Activated naive CD8-positive, alpha-beta T cell treated with anti-CD3 and anti-CD28 coated beads for 36 hours (primary cell): ENCODE measurements at places on chromosomes 3 and 15.

- DNase-seq, result no peak
Observed at GRCh38 chr3:175988401-175988800, 1129.3 kb downstream of the NAALADL2 start.

DNA sequence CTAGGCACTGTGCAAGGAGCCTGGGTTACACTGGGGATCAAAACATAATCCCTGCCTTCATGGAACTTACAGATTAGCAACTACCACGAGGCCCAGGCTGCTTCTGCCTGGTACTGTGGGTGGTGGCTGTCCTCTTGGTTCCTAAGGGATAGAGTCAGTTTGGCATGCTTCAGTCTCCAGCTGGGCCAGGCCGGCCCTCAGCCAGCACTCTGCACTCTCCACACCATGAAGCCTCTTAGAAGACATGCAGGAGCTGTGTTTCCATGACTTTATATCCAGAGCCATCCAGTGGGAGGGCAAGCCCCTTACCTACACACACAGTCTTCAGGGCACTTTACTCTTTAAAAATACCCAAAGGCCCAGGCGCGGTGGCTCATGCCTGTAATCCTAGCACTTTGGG is 54.4 kb downstream of the ATP1B3 start:
- DNase-seq, result no peak

GRCh38 chr3:184145111-184145524 is 10.0 kb downstream of the EIF2B5 start:
- peak; percentile 21 for DNase-seq

GRCh38 chr15:89195836-89196235 is 25.5 kb downstream of the RLBP1 start:
- no peak for DNase-seq

DNA sequence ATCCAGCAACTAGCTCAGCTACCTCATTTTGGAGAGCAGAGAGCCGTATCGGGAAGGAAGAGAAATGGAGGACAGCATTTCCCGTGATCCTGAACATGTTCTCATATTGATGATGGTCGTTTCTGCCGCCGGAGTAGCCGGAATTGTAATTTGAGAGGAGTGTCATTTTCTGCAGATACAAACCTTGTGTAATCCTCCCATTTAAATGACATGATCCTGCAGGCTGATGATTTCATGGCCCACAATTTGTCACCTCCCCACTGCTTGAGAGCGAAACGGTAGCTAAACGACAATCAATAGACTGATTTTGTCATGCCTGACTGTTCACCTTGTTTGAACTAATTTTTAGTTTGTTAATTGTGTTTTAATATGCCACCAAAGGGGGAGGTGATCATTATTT is 126.5 kb upstream of the CNTN6 start:
- no peak for DNase-seq
